Right renal pelvis (tissue), 4 donors: ENCODE measurements at places on chromosomes 5 and 9. TPM values are rescaled to one million over a fixed set of nuclear protein-coding genes. Genes with fewer than 3 reads are reported as not detected.

DNA sequence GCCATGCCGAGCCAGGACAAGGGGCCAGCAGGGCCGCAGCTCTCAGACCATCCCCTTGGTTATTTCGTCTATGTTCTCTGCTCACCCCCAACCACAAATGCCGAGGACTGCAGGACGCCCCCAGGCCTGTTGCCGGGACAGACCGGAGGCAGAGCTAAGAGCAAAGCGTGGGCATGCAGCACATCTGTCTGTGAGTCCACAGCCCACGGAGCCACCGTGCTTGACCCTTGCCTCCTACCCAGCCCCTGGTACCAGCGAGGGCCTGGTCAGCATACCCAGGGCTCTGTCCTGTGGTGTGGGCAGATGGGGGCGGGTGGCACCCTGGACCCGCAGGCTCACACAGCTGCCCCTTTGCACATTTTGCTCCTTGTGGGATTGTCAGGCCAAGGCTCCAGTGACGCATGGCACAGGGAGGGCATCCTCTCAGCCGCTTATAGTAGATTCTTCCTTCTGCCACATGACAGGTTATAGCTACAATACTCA lies 4.7 kb downstream of the BRD3 start:
- no peak for DNase-seq

- DNase-seq: no peak
Observed at GRCh38 chr9:98867103-98867428, 59.6 kb downstream of the GALNT12 start.

GRCh38 chr5:79743846-79744605 lies 54.4 kb downstream of the CMYA5 start:
- DNase-seq: no peak

DNA sequence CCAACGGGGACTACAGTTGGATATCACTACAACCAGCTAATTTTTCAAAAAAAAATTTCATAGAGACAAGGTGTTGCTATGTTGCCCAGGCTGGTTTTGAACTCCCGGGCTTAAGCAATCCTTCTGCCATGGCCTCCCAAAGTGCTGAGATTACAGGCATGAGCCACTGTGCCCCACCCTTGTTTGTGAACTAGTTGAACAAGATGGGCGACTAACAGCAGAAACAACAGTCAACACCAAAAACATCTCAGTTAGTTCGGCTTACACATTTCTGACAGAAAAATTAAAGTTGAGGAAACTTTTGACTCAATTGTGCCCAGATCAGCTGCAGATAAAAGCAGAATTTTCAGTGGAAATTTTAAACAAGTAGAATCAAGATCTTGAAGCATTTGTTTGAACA lies 470.1 kb downstream of the TLE4 start:
- DNase-seq: no peak

DNA sequence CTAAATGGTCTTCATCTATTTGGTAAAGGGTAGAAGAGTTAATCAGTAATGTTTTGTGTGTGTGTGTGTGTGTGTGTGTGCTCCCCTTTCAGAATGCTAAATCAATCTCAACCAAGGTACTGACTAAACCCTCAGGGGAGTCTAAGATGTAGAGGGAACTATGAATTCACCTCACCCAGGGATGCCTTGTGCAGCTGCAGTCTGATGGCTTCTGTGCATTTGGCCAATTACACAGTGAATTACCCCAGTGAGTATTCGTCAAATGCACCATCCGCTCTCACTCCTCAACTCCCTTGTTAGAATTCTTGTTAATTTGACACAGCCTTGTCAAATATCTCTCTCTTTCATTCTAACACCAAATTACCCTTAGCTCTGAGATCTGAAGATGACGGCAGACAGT lies 234.6 kb downstream of the GABRB2 start:
- no peak for DNase-seq

- DNase-seq: no peak
Observed at GRCh38 chr9:126157423-126157822, 169.2 kb upstream of the MVB12B start.

DNA sequence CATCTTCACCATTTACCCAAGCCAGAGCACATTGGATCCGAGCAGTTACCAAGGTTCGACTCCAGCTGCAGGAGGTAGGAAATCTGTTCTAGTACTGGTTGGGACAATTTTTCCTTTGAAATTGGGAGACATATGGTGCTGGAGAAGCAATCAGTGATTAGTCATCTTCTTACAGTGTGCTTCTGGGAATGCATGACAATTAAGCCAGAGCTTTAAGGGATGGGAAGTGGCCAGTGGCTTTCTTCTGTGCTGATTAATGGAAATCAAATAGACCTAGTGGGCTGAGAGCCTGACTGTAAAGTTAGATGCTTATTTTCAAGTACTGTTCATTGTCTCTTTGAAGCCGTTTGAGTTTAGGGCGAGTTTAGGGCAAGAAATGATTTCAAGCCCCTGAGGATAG lies 152.1 kb downstream of the UNC13B start:
- DNase-seq: no peak

- DNase-seq: no peak
Observed at GRCh38 chr5:147763791-147764525, 18.6 kb downstream of the JAKMIP2 start.

DNA sequence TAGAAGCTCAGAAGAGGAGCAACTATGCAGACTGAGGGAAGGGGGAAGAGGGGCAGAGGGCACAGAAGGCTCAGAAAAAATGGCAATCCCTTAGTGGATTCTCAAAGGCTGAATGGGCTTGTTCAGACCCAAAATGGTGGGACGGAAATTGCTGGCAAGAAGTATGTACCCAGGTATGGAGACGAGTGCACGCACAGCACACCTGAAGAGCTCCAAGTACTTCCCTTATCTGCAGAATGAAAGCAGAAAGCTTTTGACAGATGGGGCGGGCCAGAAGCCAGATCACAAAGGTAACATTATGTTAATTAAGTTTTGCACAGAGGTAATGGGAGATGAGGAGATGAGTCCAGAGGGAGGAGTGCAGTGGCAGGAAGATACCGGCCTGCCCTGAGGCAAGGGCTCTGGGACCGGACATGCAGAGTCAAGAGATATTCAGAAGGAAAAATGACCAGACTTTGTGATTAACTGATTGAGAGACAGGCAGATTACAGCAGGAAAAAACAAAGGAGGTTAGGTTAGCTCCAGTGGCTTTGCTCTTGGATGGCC lies 138.1 kb upstream of the PIK3R1 start:
- DNase-seq: no peak

DNA sequence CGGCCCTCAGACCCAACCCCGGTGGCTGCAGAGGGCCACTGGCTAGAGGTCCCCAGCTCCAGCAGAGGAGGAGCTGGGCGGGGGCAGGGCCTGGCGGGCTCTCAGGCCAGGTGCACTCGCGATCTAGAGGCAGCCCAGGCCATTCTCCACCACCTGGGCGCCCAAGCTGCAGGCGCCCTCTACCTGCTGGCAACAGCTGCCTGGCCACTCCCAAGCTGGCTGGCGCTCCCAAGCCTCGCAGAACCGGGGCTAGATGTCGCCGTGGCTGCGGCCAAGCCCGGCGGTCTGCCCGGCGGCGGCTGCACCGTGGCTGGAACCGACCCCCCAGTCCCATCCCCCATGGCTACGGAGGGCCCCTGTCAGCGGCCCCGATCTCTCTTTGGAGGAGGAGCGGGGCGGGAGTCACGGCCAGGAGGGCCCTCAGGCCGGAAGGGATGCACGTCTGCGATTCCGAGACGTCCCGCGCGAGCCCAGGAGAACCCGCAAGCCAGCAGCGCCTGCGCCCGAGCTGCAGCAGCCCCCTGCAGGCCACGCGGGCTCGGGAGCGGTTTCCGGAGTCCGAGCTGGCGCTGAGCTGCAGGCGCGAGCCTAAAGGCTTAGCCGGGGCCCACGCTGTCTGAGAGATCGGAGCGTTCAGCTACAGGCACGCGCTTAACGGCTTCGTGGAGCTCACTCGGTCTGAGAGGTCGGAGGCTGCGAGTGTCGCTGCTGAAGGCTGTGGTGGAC lies 44.3 kb upstream of the BICD2 start:
- DNase-seq: peak; percentile 49

Gene SLC25A25
- polyA plus RNA-seq: 14.8 TPM

Gene MRNIP
- polyA plus RNA-seq: 36.5 TPM

Gene CDKN2B
- 0.19 TPM for polyA plus RNA-seq

Gene TAF1L
- polyA plus RNA-seq: 0.10 TPM

Gene LCN15
- polyA plus RNA-seq: 0.08 TPM

Gene TICAM2
- polyA plus RNA-seq: 2.7 TPM
